Stimulated activated CD8-positive, alpha-beta memory T cell treated with anti-CD3 and anti-CD28 coated beads, Interleukin-15, amount 100 ng/mL, for 4 hours (primary cell): ENCODE measurements at places on chromosomes 2 and 18.

- no peak for DNase-seq
These were observed 14.4 kb upstream of the STAT4 start for GRCh38 chr2:191165176-191165643.

- DNase-seq, result no peak
These were observed 326.7 kb downstream of the SUCLG1 start for GRCh38 chr2:84132370-84132769.

DNA sequence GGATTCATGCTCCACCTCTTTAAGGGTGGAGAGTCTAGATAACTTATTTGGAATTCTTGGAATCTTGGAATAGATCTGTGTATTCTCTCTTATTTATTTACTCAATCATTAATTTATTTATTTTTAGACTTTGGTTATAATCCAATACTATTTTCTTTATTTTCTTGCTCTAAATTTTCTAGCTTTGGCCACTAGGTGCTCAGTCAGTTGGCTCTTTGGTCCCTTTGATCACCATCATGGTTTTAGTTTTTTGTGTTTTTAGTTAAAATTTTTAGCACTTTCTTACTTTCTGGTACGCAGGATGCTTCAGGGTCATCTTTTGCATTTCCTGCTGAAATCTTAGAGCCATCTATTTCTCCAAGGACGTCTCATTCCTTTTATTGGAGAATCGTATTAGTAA lies 5.2 kb upstream of the PLEK start:
- no peak for DNase-seq

DNA sequence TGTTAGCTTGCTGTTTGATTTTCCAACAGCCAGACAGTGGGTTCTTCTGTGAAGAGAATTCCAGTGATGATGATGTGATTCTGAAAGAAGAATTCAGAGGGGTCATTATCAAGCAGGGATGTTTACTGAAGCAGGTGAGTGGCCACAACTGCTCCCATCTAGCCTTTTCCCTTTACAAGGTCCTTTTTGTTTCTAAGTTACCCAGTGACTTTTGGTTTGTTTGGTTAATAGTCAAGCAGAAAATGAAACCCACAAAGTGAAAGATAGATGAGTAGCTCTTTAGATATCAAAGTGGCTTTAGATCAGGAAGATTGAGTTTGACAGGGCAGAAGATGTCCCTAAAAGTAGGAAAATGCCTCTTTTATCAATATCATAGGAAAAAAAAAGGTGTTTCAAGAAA lies 23.3 kb downstream of the PLEK start:
- no peak for DNase-seq

- DNase-seq, result no peak
These were observed 109.2 kb upstream of the MAP2 start for GRCh38 chr2:209314653-209315052.

- no peak for DNase-seq
These were observed 86.0 kb downstream of the VWA3B start for GRCh38 chr2:98172951-98173350.

DNA sequence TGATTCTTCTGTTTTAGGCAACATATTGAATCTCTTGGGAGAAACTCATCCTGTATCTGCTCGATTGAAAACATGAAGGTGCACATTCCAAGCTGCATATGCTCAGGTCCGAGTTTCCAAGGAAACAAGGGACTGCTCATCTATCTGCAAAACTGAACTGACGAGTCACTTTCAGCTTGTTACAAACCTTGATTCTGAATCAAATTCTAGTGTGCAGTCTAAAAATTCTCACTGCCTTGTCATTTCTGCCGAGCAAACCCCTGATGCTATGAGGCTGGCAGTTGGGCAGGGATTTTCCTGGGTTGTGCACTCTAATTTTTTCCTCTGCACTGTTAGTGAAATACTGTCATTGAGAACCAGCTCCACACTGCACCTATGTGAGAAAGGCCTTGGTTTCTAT lies 101.3 kb upstream of the ETAA1 start:
- DNase-seq, result no peak

- no peak for DNase-seq
These were observed 260.0 kb downstream of the ATAD2B start for GRCh38 chr2:23666980-23667357.

DNA sequence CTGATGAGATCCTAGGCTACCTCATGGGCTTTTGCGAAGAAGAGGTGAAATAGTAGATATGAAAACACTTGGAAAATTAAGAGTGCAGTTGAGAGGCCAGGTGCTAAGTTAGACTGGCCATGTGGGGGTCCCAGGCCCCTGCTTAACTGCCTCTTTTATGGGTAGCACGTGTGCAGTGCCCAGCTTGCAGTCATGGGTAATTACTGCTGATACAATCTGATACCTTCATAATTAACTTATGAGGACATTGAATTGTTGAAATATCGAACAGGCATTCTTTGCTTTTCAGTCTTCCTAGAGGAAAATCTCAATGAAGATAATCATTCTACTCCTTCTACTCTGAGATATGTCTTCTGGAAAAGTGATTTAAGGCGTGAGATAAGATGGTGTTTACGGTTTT lies 11.6 kb downstream of the TRAF3IP1 start:
- DNase-seq, result no peak

DNA sequence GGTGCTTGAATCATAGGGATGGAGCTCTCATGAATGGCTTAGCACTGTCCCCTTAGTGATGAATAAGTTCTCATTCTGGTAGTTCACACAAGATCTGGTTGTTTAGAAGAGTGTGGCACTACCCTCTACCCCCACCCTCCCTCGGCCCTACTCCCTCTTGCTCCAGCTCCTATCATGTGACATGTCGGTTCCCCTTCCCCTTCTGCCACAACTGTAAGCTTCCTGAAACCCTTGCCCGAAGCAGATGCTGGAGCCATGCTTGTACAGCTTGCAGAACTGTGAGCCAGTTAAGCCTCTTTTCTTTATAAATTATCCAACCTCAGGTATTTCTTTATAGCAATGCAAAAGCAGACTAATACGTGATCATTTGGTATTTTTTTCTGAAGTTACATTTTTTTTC lies 1012.6 kb downstream of the BCL11A start:
- DNase-seq, result no peak

DNA sequence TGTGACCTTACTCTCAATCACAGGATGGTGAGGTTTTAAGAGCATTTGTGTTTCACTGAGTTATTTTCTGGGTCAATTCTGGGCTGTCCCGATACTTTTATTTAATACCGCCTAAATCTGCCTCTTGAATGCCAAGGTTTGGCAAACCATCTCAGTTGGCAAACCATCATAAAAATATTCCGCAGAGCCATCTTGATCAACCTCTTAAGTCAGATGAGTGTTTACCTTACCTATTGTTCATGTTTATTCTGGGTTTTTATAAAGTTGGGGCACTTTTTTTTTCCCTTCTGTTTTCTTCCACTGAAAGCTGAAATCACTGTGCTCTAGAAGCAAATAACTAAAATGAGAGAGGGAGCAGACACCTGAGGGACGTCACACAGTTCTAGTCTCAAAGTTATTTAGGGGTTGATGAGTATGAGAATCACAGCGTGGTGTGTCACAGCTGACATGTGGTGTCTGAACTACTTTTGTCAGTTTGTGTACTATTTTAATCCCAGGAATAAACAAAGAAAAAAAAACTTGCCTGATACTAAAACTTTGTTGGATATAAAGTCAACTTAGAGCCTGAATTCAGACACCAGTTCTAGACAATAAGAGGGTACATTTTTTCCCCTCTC lies 48.6 kb downstream of the ETAA1 start:
- no peak for DNase-seq

GRCh38 chr2:169010633-169011460 lies 20.3 kb downstream of the ABCB11 start:
- DNase-seq, result no peak
